ENCODE measurements at places on chromosomes 4 and X.

DNA sequence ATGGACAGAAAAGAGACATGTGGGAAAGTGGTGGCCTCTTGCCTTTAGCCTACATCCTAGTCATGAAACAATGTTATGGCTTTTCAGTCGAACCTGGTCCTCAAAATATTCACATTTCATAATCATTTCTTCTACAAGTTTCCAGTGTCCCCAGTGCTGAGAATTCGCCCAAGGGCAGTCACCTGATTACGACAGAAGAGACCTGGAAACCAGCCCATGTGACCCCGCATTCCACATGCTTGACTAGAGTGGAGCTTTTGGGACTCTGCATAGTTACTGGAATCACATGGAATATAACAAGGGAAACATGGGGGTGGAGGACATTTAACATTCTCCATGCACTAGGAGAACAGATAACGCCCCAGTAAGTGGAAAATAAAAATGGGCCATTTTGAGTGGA lies 100.1 kb downstream of the PPARGC1A start:
- DNase-seq, result no peak

DNA sequence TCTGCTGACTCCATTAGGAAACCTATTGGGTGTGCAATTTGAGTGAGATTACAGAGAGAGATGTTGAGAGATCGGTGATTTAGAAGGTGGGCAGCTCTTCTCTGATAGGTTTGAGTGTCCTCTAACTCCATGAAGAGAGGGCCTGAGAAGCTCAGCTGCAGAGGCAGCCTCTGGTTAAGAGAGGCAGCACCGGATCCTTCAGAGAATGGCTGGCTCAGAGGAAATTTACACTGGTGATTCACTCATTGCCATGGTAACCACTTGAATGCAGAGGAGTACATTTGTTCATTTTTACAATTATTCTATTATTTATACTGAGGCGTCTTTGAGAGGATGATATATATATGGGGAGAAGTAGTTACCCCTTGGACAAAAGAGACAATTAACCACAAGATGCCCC lies 171.7 kb downstream of the PDGFRA start:
- no peak for DNase-seq

- DNase-seq, result no peak
Measured at GRCh38 chr4:169342906-169343564, 72.3 kb upstream of the SH3RF1 start.

- no peak for DNase-seq
Measured at GRCh38 chr4:45467157-45467556, 656.7 kb downstream of the GABRG1 start.

DNA sequence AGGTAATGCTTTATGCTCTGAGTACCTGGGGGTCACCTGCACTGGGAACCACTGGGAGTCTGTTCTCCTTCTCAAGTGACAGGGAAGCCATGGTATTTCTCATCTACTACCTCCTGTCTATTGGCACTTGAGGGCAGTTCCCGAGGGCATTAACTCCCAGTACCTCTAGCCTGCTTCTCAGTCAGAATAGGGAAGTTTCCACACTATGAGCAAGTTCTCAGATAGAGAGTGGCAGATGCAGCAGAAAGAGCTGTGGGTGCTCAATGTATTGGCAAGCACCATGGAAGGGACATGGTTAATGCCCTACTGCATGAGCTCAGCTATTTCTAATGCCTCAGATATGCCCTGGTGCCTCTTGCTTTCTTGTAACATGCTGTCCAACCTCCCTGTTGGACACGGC lies 74.1 kb downstream of the ANOS1 start:
- no peak for DNase-seq

- DNase-seq, result no peak
Measured at GRCh38 chr4:85829276-85830051, 354.5 kb downstream of the ARHGAP24 start.

DNA sequence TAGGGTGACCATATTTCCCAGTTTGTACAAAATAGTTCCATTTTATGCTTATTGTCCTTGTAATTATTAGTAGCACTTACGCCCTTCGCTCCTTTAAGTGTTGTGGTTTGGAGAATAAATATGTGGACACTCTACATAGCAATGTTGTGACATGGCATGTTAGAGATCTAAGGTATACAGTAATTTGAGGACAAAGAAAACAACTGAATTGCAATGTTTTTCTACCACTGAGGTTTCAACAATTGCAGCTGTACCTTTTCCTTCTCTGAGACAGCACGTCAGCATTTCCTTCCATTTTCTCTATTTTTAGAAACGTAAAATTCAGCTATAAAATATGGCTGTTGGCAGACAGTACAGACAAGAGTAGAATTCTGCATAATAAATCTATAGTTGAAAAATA lies 323.1 kb downstream of the MAPK10 start:
- no peak for DNase-seq

DNA sequence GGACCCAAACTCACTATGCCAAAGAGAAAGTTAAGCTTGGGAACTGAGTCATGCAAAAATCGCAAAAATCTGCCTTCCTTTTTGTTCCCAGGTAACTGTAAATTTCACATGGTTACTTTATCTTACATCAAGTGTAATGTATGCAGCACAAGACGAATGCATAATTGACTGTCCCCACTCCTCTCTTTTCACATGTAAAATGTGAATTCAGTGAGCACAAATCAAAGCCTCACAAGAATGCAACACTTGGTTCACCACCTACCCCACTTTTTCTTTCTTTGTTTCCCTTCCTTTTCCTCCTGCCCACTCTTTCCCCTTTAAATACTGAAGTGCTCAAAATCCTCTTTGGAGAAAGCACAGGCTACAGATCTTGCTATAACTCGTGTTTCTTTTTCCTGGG lies 53.2 kb downstream of the MAGED4B start:
- no peak for DNase-seq

GRCh38 chr4:163748449-163748848 lies 254.0 kb downstream of the TMA16 start:
- DNase-seq, result no peak

- DNase-seq, result no peak
Measured at GRCh38 chr4:169153481-169154087, 117.2 kb downstream of the SH3RF1 start.

- DNase-seq, result no peak
Measured at GRCh38 chr4:118756958-118757357, 71.8 kb downstream of the METTL14 start.

DNA sequence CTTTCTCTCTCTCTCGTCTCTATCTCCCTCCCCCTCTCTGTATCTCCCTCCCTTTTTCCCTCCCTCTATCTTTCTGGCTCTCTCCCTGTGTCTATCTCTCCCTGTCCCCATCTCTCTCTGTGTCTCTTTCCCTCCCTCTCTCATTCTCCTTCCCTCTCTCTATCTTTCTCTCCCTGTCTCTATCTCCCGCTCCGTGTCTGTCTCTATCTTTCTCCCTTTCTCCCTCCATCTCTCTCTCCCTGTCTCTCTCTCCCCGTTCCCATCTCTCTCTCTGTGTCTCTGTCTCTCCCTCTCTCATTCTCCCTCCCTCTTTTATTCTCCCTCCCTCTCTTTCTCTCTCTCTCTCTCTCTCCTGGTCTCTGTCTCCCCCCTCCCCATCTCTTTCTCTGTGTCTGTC lies 22.9 kb downstream of the IL3RA start:
- no peak for DNase-seq
